Esophagus muscularis mucosa (tissue), 4 donors: ENCODE measurements at places on chromosomes 6 and 20.

- no peak for DNase-seq
Measured at GRCh38 chr6:109705258-109705657, 14.2 kb downstream of the FIG4 start.

GRCh38 chr6:160285541-160286105 lies 27.0 kb upstream of the SLC22A2 start:
- no peak for DNase-seq

DNA sequence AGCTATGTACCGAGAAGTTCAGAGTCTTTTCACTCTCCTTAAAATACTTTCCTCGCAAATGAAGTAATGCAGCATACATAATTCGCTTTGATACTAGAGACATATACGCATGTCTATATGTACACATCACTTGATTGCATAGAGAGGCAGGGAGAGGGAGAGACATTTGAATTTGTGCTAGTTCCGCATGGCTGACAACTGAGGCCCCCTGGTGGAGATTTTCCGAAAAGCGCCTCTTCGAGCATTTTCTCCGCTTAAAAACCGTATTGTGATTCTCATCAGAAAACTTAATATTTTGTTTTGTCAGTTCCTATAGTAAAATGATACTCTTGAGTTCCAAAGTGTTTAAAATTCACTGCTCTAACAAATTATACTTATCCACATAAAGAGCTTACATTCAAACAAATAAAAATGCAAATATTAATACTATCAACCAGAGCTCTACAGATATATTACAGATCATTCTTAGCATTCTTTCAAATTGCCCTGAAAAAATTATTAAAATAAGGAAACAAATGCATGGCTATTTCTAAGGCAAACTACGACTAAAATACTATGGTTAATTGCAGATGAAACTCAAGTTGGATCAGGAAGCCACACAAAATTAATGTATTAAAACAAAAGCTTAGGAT lies 637 bp downstream of the MYLK4 start:
- no peak for DNase-seq

GRCh38 chr6:46648869-46649492 lies 3.6 kb downstream of the CYP39A1 start:
- no peak for DNase-seq

- DNase-seq, result no peak
Measured at GRCh38 chr20:17771206-17772004, 71.6 kb downstream of the BANF2 start.

GRCh38 chr6:8017705-8018104 lies 46.5 kb downstream of the BLOC1S5 start:
- DNase-seq, result no peak

- no peak for DNase-seq
Measured at GRCh38 chr20:34848597-34848996, 23.1 kb upstream of the NCOA6 start.

DNA sequence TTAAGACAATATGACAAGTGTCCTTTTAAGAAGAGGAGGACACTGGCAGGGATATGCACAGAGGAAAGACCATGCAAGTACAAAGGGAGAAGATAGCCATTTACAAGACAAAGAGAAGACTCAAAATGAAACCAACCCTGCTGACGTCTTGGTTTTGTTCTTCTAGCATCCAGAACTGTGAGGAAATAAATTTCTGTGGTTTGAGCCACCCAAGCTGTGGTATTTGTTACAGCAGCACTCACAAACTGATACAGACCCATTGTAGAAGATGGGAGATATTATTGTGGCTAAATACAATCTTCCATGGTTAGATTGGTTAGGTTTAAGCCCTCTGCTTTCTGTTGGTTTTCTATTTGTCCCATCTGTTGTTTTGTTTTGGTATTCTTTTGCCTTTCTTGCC lies 88.6 kb upstream of the SLC35F1 start:
- no peak for DNase-seq

DNA sequence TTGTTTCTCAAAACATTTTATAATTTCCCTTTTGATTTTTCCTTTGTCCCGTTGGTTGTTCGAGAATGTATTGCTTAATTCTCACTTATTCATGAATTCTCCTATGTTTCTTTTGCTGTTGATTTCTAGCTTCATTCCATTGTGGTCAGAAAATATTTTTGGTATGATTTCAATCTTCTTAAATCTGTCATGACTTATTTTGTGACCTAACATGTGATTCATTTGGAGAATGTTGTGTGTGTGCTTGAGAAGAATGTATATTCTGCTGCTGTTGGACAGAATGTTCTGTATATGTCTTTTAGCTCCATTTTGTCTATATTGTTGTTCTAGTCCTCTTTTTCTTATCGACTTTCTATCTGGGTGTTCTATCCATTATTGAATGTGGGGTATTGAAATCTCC lies 286.2 kb upstream of the RNF217 start:
- no peak for DNase-seq

GRCh38 chr6:75603106-75603420 lies 1.4 kb downstream of the SENP6 start:
- DNase-seq, result no peak

DNA sequence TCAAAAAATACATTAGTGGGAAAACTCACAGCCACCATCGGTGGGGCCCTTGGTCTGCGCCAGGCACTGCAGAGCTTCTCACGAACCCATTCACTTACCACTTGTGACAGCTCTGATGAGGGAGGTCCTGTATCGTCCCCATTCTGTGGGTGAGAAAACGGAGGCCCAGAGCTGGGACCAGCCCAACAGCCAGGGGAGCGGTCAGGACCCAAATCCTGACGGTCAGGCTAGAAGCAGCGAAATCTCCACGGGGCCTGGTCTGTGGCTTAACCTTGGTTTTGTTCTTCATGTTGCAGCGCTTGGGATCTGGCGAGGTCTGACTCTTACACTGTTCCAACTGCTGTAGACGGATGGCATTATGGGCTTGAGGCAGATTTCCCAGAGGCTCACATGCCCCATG lies 7.7 kb upstream of the VSX1 start:
- peak; percentile 81 for DNase-seq

DNA sequence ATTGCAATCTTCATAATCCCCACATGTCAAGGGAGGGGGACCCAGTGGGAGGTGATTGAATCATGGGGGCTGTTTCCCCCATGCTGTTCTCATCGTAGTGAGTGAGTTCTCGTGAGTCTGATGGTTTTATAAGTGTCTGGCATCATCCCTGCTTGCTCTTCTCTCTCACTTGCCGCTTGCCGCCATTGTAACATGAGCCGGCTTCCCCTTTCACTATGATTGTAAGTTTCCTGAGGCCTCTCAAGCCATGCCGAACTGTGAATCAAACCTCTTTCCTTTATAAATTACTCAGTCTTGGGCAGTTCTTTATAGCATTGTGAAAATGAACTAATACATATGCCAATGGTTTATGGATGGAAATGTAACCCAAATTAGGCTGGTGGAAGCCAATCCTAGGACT lies 109.4 kb upstream of the AKAP12 start:
- no peak for DNase-seq

- no peak for DNase-seq
Measured at GRCh38 chr6:111534231-111534751, 51.3 kb upstream of the REV3L start.

GRCh38 chr6:43770372-43771209 lies 580 bp downstream of the VEGFA start:
- DNase-seq, result no peak

DNA sequence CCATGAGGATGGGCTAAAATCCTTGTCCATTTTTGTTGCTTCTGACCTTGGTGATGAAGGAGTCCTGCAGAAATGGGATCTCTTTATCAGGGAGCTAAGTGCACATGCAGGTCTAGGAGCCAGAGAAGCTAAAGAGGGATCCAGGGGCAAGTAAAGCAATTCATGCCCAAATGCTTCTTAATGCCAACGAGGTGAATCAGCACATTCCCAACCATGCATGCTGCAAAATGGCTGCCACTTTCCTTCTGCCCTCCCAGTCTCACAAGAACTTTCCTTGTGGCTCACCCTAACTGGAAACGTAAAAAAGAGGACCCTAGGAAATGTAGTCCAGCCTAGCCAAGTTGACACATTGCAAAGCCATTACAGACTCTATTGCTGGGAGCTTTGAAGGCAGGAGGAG lies 298.4 kb downstream of the MAFB start:
- DNase-seq, result no peak

GRCh38 chr6:129264480-129265045 lies 381.6 kb downstream of the LAMA2 start:
- DNase-seq, result no peak

DNA sequence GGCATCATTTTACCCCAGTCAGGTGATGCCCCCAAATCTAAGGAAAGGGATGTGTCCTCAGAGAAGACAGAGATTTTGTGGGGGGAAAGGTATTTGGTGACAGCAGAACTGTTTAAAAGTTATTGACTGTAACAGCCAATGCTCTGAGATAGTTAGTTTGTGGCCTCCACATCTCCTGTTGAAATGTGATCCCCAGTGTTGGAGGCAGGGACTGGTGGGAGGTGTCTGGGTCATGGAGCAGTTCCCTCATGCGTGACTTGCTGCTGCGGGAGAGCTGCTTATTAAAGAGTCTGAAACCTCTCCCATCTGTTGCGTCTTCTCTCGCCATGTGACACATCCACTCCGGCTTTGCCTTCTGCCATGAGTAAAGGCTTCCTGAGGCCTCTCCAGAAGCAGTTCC lies 282.8 kb upstream of the FOXQ1 start:
- DNase-seq, result no peak

DNA sequence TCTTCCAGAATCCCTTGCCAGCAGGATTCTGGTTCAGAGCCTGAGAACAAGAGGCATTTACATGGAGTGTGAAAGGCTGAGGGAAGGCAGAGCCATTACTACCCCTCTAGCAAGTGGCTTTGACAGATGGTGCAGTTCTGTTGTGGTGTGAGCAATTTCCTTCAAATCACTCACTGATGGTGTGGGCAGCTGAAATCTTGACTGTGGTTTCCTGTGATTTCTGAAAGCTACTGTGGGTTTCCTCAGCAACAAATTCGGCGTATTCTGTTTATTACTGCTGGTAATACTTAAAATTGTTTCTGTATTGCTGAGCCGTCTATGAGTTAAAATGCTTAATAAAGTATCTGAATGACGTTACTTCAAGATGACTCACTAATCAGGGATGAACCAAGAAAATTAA lies 181.5 kb upstream of the TCF21 start:
- no peak for DNase-seq

DNA sequence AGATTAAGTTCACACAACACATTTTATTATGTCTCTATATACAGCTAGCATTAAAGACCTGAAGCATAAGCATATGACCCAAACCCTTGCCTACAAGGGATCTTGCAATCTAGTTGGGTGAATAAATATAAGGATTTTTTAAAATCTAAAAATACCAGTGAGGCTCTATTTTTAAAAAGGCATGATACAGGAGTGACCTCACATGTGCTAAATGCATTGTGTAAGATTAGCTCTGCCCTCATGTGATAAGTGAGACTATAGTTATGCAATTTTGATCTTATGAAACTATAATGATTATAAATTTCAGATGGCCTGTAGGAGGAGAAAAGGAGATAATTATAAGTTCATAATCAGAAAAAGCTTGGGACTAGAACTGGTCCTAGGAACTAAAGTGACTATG lies 451.0 kb upstream of the MAN1A1 start:
- DNase-seq, result no peak

GRCh38 chr6:128230267-128230989 lies 290.0 kb downstream of the PTPRK start:
- DNase-seq, result no peak

DNA sequence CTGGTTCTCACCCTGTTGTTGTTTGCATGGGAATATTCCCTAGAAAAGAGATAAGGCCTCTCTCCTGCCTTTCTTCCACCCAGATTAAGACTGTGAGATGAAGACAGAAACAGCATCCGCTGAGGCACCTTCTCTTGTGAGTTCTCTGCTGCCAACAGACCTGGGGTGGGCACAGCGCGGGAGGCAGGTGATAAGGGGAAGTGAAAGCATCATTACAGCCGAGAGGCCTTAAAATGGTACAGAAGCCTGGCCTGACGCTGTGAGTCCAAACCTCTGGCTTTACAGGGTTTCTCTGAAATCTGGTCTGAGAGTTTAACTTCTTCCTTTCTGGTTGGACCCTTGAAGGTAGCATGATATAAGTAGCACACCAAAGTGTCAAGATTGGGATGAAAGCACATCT lies 21.0 kb upstream of the IYD start:
- DNase-seq, result no peak

DNA sequence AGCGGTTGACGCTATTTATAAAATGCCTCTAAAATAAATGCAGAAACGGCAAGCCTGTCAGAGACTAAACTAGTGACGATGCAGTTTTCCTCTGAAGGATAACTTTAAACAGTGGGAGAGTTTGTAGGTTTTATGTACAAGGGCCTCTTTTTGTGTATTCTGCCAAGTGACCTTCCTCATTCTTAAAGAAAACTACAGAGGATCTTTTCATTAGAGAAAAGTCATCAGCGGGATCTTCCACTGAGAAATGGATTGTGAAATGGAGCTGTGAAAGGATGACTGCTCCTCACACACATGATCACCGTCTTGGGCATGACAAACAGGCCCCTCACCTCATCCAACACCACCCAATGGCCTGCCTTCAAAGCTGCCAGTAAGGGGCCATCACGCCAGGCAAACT lies 89.0 kb upstream of the LYRM2 start:
- DNase-seq, result no peak

- no peak for DNase-seq
Measured at GRCh38 chr20:21504323-21504722, 9.5 kb downstream of the NKX2-2 start.

DNA sequence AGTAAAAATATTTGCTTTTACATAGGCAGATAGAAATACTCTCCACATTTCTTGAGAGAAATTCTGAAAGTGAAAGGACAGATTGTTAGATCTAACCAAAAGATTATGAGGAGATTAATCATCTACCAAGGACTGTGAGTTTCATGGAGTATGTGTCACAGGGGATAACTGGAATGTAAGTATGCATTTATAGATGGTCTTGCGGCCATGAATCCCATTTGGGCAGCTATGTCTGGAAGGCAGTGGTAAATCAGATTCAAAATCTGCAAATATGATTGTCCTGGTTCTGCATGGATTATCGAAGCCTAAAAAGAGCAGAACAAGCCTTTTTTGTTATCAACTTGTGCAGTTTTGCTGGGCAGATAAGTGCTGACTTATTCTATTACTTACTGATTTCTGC lies 293.8 kb downstream of the RFPL4B start:
- no peak for DNase-seq

GRCh38 chr6:148819852-148820251 lies 73.0 kb downstream of the UST start:
- no peak for DNase-seq

- no peak for DNase-seq
Measured at GRCh38 chr6:154164397-154164796, 125.4 kb downstream of the OPRM1 start.

- no peak for DNase-seq
Measured at GRCh38 chr20:53707371-53708055, 113.9 kb upstream of the ZNF217 start.

DNA sequence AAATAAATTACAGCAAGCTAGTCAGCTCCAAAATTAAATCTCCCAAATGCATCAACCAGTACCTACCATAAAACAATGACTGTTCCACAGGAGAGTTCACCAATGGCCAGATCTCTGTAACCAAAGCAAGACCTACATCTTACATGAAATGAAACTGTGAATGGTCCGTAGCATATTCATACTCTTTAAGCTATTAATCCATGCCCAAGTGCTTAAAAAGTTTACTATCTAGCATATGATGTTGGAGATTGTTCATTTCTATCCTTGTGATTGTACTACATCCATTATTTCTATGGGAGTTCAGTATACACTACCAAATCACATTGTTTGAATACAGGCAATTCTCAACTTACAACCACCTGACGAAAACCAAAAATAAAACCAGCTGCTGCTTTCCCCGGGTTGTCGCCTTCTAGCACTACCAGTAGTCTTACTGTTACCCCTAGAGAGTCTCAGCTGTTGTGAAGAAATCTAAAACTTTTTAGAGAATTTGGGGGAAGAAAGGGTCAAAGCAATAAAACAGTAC lies 38.0 kb downstream of the HIVEP2 start:
- no peak for DNase-seq

- no peak for DNase-seq
Measured at GRCh38 chr6:89410788-89411144, 1.3 kb downstream of the RRAGD start.
